GM20000 (cell line): ENCODE measurements at places on chromosomes 16 and 17.
A peak's percentile ranks its signal among the peaks of the same experiment; 100 is the strongest.

- no peak for DNase-seq
These were observed 4.7 kb downstream of the NEURL4 start for GRCh38 chr17:7324438-7324779.

DNA sequence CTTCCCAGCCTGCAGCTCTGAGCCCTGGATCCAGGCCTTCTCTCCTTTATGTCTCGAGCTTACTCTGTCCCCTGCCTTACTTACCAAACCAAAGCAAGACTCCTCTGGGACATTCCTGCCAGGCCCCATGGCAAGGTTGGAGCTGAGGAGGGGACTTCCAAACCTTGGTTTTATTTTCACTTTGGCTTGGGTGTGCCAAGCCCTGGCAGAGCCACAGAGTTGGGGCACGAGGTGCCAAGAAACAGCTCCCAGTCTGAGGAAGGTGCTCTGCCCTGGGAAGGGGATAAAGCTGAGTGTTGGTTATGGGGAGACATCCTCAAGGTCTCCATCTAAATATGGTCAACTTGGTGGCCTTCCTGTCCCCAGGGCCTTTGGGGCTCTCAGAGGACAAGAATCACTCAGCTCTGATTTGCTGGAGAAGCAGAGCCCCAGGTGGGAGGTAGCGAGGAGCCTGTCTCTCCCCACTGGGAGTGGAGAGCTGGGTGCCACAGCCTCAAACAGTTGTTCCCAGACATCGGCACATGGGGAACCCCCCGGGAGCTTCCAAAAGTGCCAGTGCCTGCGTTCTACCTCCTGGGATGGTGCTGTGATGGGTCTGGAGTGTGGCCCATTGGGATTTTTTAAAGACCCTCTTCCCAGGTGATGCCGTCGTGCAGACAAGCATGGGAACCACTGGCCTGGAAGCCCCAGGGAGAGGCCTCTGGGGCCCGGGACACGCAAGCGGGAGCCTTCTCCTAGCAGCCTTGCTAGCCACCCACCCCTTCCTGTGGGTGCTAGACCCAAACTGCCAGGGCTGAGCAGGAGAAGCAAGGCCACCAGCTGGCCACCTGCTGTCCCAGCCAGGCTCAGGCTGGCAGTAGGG is 10.3 kb downstream of the NLRC5 start:
- DNase-seq = peak; percentile 58

DNA sequence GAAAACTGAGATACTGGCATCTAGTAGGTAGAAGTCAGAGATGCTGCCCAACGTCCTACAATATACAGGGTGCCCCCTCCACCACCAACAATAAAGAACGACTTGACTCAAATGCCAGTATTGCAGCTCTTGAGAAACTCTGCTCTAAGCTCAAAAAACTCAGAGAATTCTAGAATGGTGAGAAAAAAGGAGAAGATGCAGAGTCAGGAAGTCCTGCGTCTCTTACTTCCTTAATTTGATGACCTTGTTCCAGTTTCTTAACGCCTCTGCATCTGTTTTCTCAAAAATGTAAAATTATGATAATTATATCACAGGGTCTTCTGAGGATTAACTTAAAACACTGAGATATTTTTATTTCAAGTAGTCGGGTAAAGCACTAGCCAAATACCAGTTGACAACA is 1.7 kb upstream of the HSBP1 start:
- DNase-seq = peak; percentile 56

- DNase-seq = no peak
These were observed 30.3 kb downstream of the IRF8 start for GRCh38 chr16:85929259-85929721.

GRCh38 chr16:11734653-11735043 is 8.0 kb downstream of the TXNDC11 start:
- DNase-seq = no peak
